ENCODE measurements at places on chromosomes 7 and 10.

DNA sequence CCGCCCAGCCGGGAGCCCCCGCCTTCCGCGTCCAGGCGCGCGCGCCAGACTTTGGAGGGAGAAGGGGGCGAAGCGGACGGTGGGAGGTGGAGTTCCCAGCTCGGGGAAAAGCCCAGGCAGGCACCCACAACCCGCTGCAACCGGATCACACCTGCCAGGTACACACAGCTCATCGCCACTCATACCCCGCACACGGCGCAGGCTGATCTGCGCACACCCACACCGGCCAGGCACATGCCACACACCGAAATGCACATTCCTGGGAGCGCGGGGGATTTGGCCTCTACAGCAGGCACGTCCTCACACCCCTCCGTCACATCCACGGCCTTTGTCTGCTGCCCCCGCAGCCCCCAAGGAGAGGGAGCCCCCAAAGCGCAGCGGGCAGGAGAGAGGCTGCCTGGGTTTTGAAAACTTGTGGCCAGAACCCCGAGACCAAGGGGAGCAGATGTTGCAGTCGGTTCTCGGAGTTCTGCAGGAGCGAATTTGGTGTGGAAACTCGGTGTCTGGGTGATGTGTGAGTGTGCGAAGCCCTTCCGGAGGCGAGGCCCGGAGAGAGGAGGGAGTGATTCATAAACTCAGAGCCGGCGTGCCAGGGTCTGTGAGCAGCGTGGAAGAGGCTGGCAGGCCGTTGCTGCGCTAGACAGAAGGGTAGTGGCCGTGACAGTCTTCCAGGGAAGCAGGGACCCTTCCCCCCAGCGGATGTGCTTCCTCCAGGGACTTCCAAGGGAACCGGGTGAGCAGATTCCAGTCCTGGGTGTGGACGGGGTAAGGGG is 734 bp downstream of the CHST3 start:
- DNase-seq: peak; percentile 80

GRCh38 chr7:158977981-158978380 is 121.6 kb downstream of the DYNC2I1 start:
- no peak for DNase-seq

DNA sequence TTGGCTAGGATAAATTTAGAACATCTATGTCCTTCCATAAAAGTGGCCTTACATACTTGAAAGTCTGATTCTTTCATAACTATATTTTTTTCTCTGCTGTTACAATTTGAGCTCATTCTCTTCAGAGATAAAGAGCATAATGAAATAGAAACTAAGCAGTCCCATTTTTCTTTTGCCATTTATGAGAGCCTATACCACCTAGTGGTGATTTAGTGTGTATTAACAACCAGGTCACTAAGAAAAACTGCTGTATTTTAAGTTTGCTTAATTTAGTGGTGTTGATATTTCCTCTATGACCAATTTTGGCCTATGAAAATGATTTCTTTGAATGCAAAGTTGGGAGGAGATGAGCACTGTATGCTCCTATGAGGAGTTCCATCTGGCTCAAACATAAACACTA is 88.7 kb upstream of the ZWINT start:
- no peak for DNase-seq

DNA sequence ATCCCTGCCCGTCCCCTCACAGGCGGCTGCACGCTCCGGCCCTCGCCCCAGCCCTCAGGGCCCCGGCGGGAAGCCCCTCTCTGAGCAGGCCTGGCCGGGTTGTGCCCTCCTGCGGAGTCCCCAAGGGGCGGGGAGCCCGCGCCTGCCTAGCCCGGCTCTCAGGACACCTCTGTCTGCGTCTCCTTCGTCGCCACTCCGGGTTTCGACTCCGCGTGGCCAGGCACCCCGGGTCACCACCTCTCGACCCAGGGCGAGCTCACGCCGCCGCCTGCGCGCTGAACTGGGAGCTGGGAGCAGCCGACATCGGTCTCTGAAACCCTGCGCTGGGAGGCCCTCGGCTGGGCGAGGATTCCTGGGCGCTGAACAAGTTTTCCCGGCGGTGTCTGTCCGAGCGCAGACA is 6.2 kb upstream of the OGDHL start:
- no peak for DNase-seq

All from M059J (cell line).